ENCODE measurements at places on chromosomes 3 and 15.
A peak's percentile ranks its signal among the peaks of the same experiment; 100 is the strongest.

- DNase-seq = no peak
Observed at GRCh38 chr3:163450698-163451097, 1627.6 kb downstream of the SI start.

- no peak for DNase-seq
Observed at GRCh38 chr3:120177707-120178306, 83.6 kb upstream of the GSK3B start.

GRCh38 chr15:82540055-82540983 is at the start of gene RPS17:
TSS of gene RPS17 (minus strand) at chr15:82540457. CDS start at chr15:82540428, 29 bp downstream.
- DNase-seq = peak; percentile 99

GRCh38 chr3:160986069-160986468 is 119.1 kb downstream of the B3GALNT1 start:
- DNase-seq = no peak

All from activated CD4-positive, alpha-beta T cell treated with anti-CD3 and anti-CD28 coated beads, Interleukin-2, Interleukin-6, amounts not matched to agents 100 ng/mL and 50 ng/mL, durations not matched to agents 16 hours and 8 hours (primary cell).